T-helper 9 cell (primary cell): ENCODE measurements at places on chromosomes 4 and X.

- no peak for DNase-seq
Measured at GRCh38 chr4:163991298-163991865, 496.9 kb downstream of the TMA16 start.

DNA sequence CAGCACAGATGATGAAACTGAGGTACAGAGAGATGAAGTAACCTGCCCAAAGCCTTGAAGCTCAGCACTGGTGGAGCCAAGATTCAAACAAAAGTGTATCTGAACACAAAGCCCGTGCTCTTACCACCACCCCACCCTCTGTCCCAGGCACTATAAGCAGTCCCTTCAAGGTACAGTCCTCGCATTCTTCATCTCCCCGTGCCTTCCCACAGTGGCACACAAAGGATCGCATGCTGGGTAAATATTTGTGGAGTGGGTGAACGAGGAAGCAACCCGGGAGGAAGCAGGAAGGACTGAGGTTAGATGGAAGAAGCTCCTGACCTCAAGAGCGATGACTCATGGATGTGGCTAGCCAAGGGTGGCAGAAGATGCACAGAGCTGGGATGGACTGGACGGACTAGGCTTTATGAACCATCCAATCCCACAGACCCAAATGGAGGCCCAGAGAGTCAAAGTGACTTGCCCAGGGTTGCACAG lies 18.4 kb downstream of the IQSEC2 start:
- no peak for DNase-seq

DNA sequence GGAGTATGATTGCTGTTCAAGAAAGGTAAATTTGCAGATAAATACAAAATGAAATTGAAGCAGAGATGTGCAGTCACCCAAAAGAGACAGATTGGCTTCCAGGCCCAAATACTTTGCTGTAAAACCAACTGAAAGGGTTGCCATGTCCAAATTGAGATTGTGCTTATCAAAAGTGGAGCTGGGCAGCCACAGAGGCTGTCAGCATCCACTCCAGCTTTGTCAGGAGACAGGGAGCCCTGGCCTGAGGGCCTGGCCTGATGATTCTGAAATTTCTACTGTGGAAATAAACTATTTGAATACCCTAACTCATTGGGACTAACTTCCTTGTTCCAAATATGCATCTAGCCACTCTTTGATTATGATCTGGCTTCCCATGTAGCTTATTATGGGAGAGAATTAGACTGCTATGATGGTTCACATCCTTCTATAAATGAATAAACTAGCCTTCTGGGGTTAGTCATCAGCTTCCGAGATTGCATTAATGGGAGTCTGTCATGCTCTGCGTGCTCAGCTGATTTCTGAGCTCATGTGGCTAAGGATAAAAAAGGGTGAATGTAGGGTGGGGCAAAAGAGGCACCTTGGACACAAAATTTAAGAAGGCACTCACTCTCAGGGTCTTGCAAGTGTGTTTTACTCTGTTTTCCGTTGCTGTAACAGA lies 48.2 kb downstream of the SLC34A2 start:
- no peak for DNase-seq

GRCh38 chr4:82525307-82525911 lies 36.4 kb downstream of the TMEM150C start:
- no peak for DNase-seq

DNA sequence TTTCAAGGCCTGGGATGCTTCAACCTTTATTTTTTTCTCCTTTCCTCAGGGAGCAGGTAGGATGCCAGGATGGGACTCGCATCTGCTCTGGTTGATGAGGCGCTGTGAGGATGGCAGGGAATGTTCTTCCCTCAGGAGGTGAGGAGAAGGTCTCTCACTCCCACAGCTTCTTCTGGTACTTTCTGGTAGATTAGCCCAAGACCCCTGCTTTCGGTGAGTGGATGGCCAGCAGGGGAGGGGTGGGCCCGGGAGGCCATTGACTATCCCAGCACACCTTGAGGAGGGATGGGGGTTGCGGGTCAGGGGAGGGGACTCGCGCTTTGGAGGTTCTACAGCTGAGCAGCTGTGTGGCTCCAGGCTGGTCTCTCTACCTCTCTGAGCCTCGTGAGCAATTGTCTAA lies 14.8 kb downstream of the CYTL1 start:
- no peak for DNase-seq

GRCh38 chr4:103786014-103786413 lies 66.2 kb upstream of the TACR3 start:
- DNase-seq: no peak

GRCh38 chrX:154409222-154409871 lies at the start of gene DNASE1L1:
Gene DNASE1L1, minus strand, starts transcription at chrX:154409254. Its CDS starts 3,686 bp downstream, at chrX:154405568.
- no peak for DNase-seq

GRCh38 chr4:186942758-186943377 lies 219.2 kb upstream of the FAT1 start:
- DNase-seq: no peak

DNA sequence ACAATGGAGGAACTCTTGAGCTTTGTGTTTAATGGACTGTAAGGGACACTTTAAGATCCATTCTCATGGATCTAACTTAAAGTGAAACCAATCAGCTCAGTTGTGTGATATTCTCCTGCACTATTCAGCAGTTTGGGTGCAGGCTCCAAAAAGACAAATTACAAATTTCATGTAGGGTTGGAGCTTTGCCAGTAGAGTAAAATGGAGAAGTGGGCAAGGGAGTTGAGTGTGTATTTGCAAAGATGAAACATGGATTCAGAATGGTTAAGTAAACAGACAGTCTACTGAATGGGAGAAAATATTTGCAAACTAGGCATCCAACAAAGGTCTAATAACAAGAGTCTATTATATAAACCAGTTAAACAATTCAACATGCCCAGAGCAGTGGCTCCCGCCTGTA lies 21.2 kb upstream of the MID2 start:
- no peak for DNase-seq

- DNase-seq: no peak
Measured at GRCh38 chr4:174402470-174403176, 118.9 kb downstream of the CEP44 start.

DNA sequence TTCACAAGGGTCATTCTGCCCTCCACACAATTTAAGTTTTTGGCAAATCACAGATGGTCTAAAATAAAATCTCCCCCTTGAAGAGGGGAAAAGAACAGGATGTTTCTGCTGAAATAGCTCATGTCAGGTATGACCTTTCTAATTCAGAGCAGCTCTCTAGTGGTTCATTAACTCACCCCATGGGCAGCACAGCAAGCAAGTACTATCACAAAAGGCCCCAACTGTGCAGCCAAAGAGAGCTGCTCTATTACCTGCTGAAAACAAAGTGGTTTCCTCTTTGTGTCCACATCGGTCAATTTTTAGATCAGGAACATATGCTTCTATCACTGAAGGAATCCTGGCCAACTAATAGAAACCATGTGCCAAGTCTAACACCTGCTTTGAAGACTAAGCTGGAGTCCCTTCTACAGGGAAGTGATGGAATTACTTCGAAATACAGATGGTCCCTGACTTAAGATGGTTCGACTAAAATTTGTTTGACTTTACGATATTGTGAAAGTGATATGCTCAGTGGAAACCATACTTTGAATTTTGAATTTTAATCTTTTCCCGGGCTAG lies 164.3 kb downstream of the ENOX2 start:
- DNase-seq: no peak

DNA sequence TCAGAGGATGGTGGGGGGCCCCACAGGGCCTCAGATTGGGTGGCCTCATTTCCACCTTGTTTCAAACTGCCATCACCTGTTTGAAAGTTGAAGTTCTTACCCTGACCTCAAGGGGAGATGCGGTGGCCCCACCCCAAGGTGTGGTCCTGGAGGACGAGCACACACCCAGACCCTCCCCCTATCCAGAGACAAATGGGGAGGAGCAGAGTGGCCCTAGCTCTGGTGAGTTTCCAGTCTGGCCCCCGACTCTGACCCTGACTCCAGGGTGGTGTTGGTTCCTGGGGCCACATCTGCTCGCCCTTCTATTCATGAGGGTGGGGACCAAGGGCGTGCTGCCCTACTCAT lies 36.3 kb upstream of the ADRA2C start:
- no peak for DNase-seq

GRCh38 chr4:84159762-84160161 lies 339.3 kb downstream of the NKX6-1 start:
- DNase-seq: no peak

DNA sequence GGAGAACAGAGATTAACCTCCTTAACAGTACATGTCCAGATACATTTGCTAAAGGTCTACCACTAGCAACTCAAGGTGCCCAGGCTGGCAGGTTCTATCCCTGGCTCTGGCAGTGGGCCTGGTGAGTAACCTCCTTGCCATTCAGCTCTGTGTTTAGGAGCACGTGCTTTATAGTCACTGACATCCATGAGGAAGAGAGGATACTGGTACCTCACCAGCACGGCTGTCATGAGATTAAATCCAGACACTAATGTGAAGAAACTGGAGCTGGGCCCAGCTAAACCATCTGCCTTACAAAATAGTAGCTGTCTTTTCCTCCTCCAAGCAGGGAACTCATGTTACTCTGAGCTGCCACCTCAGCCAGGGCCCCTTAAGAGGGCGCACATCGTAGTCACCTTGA lies 45.3 kb downstream of the GPRASP3 start:
- no peak for DNase-seq

DNA sequence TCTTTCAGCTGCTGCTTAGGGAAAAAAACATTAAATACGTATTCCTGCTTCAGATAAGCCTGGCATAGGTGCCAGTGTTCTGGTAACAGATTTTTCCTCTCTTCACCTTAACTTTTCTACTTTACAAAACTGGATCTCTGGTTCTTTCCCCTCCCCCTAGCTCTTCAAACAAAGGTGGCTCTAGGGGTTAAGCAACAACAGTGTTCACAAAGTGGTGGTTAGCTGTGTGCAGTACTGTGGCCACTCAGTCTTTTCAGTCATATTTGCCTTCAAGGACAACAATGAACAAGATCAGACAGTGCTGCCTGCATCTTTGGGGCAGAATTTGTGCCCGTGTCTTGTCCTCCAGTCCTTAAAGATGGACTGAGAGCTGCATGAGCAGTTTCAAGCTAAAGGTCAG lies 15.1 kb upstream of the RGN start:
- DNase-seq: no peak

DNA sequence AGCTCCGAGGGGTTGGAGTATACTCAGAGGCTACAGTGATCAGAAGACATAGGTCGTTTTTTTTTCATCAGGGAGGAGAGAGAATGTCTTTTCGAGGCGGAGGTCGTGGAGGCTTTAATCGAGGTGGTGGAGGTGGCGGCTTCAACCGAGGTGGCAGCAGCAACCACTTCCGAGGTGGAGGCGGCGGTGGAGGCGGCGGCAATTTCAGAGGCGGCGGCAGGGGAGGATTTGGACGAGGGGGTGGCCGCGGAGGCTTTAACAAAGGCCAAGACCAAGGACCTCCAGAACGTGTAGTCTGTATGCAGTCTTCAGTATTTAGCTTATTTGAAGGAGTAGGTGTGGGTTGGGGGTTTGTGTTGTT lies 500 bp downstream of the GAR1 start:
- DNase-seq: peak; percentile 35

GRCh38 chr4:93775551-93775950 lies 53.0 kb upstream of the ATOH1 start:
- DNase-seq: no peak

DNA sequence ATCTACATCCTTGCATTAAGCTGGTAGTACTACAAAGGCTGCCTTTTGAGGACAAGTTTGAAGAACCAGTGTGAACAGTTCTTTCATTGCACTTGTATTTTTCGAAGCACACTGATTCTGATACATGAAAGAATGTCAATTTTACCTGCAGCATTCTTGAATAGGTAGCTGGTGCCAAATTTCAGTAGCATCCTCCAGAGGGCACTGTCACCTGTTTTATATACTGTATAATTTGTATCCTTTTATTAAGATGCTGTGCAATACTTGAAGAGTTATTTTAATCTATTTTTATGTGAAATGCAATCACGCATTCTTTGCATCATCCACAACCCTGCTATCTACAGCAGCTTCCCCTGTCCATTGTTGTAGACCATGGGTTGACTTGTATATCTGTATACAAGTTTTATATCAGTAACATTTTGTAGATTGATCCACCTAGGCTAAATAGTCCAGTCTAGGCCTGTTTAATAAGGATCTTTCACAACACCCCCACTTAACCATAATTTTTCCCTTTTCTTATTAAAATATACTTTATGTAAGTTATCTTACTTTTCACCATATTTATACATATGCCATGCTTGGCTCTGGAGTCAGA lies 325.7 kb downstream of the PCDH7 start:
- no peak for DNase-seq

- no peak for DNase-seq
Measured at GRCh38 chr4:102959496-102959895, 60.0 kb downstream of the SLC9B1 start.

DNA sequence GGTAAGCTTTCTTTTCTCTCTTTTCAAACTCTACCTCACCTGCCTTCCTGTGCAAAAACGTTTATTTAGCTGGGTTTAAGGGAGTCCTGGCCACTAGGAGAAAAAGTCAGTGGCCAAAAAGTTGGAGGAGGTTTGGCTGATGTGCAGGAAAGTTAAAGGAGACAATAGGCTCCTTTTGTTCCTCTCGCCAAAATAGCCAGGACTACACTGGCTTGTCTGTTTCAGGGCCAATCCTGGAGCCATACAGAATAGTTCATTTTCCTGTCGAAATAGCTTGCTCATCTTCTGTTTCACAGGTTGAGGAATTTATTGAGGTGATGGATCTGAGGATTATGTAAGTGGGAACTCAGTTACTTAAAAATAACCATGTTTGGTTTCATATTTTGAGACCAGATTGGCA lies 423 bp downstream of the HEPH start:
- no peak for DNase-seq

DNA sequence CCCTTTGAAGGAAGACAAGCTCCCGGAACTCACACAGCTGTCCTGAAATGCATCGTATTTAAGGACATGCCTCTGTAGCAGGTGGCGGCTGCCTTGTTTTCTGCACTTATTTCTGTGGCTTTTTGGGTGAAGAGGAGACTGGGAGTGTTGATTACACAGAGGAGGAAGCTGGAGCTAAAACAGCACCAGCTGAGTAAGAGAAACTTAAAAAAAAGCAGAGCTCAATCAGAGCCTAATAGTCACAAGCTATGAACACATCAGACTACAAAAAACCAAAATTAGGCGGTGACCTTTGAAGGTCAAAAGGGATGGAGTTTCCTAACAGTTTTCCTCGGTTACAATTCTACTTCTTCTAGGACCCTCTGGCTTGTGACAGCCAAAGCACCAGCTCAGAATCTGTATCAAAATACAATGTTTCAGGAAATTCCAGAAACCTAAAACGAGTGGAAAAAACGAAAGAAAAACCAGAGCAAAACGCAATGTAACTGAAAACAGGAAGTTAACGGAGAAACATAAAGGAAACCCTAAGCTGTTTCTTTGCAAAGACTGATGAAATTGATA lies 13.5 kb downstream of the PRKX start:
- no peak for DNase-seq

GRCh38 chr4:39706741-39707511 lies 9.0 kb downstream of the UBE2K start:
- no peak for DNase-seq

- no peak for DNase-seq
Measured at GRCh38 chr4:26020083-26020668, 106.2 kb downstream of the SMIM20 start.

GRCh38 chrX:123237271-123237670 lies 53.2 kb downstream of the GRIA3 start:
- no peak for DNase-seq
